ENCODE measurements at places on chromosomes 13 and 19.

DNA sequence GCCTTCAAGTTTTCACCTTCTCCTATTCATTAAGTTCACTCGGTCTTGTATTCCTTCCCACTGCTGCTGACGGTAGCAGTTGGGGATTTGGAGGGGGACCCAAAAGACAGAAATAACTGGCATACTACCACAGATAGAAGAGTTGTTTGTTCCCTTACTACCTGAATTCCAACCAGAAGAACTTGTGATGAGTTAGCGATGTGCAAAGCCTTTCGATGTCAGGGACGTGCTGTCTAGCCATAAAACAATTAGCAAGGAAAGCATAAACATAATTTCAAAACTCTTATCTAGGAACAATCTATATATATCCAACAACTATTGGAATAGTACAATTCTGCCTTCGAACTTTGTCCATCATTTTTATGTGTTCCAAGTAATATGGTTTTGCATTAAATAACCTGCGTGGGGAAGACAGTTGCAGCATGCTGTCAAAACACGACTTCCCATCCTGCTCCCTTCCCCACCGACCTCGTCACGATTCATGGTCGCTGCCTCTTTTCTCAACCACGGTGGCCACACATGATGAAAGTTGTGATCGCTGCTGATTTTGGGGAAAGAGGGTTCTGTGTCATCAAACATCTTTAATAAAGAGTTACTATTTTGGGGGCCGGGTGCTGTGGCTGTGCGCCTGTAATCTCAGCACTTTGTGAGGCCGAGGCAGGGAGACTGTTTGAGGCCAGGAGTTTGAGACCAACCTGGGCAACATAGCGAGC is 3.8 kb upstream of the SLC7A9 start:
- DNase-seq, result no peak

GRCh38 chr13:58617880-58618665 is 986.5 kb downstream of the PCDH17 start:
- DNase-seq, result no peak

GRCh38 chr19:47428177-47428894 is 9.0 kb upstream of the MEIS3 start:
- DNase-seq, result peak; percentile 99

GRCh38 chr13:49146950-49147355 is 73.2 kb upstream of the MLNR start:
- no peak for DNase-seq

GRCh38 chr19:29539131-29539530 is 13.3 kb downstream of the VSTM2B start:
- DNase-seq, result no peak

- DNase-seq, result no peak
Measured at GRCh38 chr19:45496349-45496953, 396 bp downstream of the RTN2 start.

- no peak for DNase-seq
Measured at GRCh38 chr13:23506071-23506806, 64.0 kb upstream of the TNFRSF19 start.

- peak; percentile 19 for DNase-seq
Measured at GRCh38 chr19:40055832-40056504, at the start of gene ZNF780B. Gene ZNF780B (minus strand): TSS chr19:40056231. CDS start chr19:40050332, 5,899 bp downstream.

GRCh38 chr19:5542665-5543064 is 25.1 kb downstream of the TINCR start:
- no peak for DNase-seq

DNA sequence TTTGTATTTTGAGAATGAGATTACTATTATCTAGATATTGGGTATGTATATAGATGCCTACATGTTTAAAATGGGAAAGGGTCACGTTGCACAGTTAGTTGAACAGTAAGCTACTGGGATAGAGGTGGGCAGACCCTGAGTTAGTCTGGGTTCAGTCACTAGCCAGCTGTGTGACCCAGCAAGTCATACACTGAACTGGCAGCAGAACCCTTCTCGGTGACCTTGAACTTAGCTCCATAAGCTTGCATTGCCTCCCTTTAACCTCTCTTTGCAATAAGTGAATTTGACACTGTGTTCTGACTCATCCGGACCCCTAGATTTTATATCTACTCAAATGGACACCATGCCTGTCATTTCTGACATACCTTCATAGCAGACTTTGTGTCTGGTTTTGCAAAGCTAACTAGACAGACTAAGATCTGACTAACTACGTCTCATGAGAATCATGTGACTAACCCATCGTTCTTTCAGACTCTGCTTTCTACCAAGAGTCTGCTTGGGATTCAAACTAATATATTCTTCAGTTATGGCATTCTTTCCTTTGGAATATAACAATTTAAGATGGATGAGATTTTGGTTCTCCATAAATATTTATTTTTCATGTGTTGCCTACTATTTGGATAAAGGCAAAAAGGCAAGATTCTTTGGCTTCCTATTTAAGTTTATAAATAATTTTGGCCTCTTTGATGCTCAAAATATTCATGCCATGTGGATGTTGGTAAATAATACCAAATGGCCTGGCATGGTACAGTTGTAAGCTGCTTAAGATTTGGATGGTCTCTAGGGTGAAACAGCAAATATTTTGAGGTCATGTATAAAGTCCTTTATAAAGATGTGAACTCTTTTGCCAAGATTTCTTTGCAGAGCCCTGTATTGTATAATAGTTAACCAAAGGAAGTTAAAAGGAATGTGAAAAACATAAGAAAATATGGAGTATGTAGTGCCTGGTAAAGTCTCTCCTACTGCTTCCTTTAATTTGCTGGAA is 159.3 kb downstream of the ITGBL1 start:
- DNase-seq, result no peak

GRCh38 chr19:5150902-5151741 is 182.2 kb downstream of the KDM4B start:
- DNase-seq, result no peak

GRCh38 chr13:51130348-51130747 is 19.3 kb upstream of the C13orf42 start:
- no peak for DNase-seq

GRCh38 chr13:105426441-105426840 is 1109.0 kb downstream of the EFNB2 start:
- no peak for DNase-seq

DNA sequence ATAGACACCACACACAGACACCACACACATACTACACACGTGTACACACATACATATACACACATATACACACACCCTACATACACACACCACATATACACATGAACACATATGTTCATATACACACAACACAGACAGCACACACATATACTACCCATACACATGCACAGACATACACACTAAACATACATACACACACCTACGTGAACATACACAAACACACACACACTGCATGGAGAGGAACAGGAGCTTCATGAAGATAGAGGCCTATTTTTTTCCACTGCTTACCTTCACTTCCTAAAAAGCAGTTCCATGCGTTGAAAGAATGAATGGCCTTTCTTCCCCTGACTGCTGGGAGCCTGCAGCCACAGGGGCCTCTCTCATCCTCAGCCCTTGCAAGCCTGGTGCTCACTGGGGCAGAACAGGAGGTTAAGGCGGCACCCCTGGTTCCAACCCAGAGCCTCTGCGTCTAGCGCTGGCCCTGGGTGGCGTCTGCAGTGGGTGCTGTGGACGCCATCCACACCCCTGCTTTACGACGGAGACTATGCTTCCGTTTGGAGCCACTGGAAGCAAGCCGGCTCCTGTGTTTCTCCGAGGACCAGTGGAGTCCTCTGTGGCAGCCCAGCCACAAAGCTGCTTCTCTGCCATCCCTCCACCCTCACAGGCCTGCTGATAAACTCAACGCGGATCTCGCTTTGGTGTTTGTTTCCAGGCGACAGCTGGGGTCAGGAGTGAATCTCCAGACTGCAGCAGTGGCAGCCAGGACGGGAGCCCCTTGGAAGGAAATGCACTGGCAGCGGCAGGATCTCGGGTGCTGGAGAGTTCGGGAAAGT is 1.9 kb upstream of the RASA3 start:
- DNase-seq, result no peak

DNA sequence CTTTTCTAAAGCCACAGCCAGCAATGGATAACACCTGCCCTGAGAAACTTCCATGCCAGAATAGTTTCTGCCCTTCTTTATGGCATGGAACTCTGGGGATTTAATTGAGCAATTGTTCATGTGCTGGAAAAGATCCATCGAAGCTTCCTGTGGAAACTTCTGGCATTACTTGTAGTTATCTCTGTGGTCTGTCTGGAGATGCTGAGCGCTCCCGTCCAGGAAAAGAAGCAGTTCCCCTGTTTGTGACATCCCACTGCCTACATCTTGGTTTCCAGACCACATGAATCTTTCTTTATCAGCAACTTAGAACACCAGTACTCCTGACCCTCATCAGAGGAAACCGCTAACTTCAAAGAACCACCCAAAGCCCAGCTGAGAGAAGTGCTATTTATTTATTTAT is 24.6 kb downstream of the FLT1 start:
- no peak for DNase-seq

DNA sequence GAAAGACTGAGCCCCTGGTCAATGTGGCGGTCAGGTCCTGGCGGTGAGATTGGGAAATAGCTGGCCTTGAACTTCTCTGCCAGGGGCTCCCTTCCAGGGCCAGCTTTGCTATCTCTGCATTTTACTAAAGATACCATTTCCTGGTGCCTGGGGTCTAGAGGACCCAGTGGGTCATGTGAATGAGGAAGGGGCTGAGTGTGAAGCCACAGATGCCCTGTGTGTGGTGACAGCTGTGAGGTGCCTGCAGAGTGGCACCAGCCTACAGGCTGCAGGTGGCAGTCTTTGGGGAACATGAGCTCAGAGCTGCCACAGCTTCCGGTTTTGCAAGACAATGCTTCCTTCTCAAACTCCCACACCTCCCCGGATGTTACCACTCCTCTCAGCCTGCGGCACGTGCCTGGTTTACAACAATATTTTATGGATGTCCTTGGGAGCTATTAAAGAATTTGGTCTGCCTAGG is 5.2 kb upstream of the MLNR start:
- no peak for DNase-seq

- DNase-seq, result no peak
Measured at GRCh38 chr19:48513289-48514122, 1.9 kb upstream of the LMTK3 start.

GRCh38 chr13:66222127-66222526 is 1008.0 kb downstream of the PCDH9 start:
- no peak for DNase-seq

DNA sequence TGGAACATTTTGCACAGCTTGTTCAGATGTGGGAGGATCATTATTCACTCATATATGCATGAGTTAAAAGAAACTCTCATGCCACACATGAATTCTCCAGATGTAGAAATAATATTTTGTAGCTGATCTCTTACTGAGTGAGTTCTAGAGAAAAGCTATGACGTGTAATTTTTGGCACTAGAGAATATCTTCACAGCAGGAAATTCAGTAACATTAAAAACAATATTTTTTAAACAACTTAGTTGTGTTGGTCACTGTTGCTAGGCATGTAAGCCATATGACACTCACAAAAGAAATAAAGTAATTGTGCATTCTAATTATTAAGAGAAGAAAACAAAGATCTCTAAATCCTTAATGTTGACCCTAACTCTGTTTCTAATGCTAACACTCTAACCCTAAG is 371.4 kb upstream of the SLC10A2 start:
- DNase-seq, result no peak

GRCh38 chr19:12872941-12873890 is 8.0 kb downstream of the DNASE2 start:
- DNase-seq, result no peak

DNA sequence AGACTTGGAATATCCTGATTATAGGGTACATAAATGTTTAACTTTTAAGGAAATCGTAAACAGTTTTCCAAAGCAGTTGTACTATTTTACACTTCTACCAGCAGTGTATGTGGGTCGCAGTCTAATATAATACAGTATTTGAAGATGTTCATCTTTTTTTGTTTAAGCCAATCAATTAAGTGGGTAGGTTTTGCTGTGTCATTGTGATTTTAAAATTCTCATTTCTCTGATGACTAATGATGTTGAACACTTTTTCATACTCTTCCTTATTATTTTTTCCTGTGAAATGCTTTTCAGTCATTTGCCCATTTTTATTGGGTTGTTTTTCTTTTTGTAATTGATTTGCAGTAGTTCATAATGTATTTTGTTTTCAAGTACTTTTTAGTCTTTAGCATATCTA is 2689.7 kb downstream of the PCDH9 start:
- DNase-seq, result no peak

GRCh38 chr19:7977723-7978040 is 27.8 kb downstream of the ELAVL1 start:
- no peak for DNase-seq

DNA sequence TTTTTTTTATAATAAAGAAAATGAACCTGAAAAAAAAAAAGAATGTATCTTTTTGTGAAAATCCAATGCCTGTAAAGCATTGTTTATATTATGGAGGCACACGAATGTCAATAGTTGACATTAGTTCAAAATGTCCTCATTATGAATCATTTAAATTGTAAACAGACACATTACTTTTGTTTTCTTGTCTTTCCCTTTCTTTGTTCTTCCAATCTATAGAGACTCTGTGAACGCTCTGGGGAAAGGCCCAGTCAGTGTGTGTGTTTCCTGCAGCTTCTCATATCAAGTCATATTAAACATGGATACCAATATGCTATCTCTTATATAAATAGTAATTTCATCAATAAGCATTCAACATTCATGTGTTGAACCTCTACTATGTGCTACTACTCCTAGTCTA is 193.1 kb downstream of the KCTD12 start:
- no peak for DNase-seq

DNA sequence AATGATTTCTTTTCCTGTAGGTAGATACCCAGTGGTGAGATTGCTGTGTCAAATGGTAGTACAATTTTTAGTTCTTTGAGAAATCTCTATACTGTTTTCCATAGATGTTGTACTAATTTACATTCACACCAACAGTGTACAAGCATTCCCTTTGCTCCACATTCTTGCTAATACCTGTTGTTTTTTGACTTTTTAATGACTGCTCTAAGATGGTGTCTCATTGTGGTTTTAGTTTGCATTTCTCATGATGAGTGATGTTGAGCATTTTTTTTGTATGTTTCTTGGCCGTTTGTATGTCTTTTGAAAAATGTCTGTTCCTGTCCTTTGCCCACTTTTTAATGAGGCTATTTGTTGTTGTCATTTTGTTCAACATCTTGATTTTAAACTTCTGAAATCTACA is 103.3 kb downstream of the DGKH start:
- DNase-seq, result no peak

DNA sequence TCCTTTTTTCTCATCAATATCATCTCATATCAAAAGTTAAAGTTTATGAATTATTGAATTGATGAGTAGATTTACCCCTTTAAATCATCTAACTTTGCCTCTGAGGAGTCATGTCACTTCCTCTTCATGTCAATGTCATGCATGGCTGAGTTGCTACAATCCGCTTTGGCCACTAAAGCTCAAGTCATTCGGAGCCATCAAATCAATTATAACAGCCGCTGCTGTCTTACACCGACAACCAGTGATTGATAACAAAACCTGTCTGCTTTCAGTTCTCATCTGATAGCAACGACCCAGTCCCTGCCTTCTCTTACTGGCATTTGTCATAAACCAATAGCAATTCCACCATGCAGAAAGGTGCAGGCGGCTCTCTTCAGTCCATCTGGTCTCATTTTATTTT is 429.3 kb downstream of the DIAPH3 start:
- DNase-seq, result no peak

GRCh38 chr13:46629811-46630413 is 76.9 kb downstream of the LRCH1 start:
- no peak for DNase-seq

Measured in fibroblast of skin of left biceps (primary cell).